Brain (organoid and tissue), 16 donors: ENCODE measurements at places on chromosomes 2 and 18. TPM values are rescaled to one million over a fixed set of nuclear protein-coding genes. Genes with fewer than 3 reads are reported as not detected.

QPCT gene
- 74.2 TPM for polyA plus RNA-seq

STARD6 gene
- polyA plus RNA-seq, result 0.75 TPM

MERTK gene
- polyA plus RNA-seq, result 6.3 TPM

SLC5A7 gene
- polyA plus RNA-seq, result not detected

RND3 gene
- polyA plus RNA-seq, result 1.5 TPM

SLC35F6 gene
- 14.3 TPM for polyA plus RNA-seq

MYOM1 gene
- polyA plus RNA-seq, result 3.1 TPM

TMEM247 gene
- polyA plus RNA-seq, result not detected

IKZF2 gene
- polyA plus RNA-seq, result 1.3 TPM

CAPN13 gene
- polyA plus RNA-seq, result 1.7 TPM

CROCC2 gene
- polyA plus RNA-seq, result not detected
